ENCODE measurements at places on chromosomes 5 and 9.

- DNase-seq, result no peak
Measured at GRCh38 chr9:16446636-16447035, 423.8 kb downstream of the BNC2 start.

- no peak for DNase-seq
Measured at GRCh38 chr5:14039063-14039462, 94.6 kb upstream of the DNAH5 start.

- peak; percentile 20 for DNase-seq
Measured at GRCh38 chr9:135602789-135603481, 36.4 kb downstream of the GLT6D1 start.

GRCh38 chr5:81883371-81883770 lies 88.5 kb upstream of the ATG10 start:
- DNase-seq, result no peak

DNA sequence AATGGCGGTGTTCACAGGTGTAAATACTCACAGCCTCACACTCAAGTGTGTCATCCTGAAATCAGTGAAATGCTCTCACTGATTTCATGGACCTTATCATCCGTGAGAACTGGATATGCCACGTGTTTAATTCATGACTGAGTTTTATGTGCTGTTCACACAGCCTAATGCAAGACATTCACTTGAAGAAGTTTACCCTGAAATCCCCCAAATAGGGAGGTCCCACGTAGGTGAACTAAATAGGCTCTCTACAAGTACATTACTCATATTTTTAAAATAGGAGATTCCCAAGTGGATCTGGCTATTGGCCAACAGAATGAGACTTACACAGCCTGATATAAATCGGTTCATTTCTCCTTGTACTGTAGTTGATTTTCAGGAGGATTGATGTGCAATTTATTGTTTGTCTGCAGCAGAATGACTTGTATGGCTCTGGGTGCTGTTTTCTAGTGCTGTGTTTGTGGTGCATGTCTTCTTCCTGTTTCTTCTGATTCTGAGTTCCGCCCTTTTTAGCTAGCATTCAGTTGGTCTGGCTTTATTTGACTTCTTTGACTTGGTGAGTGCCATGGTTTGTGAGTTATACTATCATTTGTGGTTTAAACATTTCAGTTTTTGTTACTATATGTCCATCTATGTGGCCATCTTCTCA lies 25.1 kb downstream of the TRIO start:
- peak; percentile 32 for DNase-seq

- no peak for DNase-seq
Measured at GRCh38 chr9:30197453-30197852, 2187.0 kb upstream of the ACO1 start.

GRCh38 chr9:122393284-122393983 lies 22.6 kb downstream of the PTGS1 start:
- no peak for DNase-seq

GRCh38 chr9:31302620-31303418 lies 1081.6 kb upstream of the ACO1 start:
- no peak for DNase-seq

GRCh38 chr5:4614088-4614487 lies 526.0 kb upstream of the ADAMTS16 start:
- no peak for DNase-seq

DNA sequence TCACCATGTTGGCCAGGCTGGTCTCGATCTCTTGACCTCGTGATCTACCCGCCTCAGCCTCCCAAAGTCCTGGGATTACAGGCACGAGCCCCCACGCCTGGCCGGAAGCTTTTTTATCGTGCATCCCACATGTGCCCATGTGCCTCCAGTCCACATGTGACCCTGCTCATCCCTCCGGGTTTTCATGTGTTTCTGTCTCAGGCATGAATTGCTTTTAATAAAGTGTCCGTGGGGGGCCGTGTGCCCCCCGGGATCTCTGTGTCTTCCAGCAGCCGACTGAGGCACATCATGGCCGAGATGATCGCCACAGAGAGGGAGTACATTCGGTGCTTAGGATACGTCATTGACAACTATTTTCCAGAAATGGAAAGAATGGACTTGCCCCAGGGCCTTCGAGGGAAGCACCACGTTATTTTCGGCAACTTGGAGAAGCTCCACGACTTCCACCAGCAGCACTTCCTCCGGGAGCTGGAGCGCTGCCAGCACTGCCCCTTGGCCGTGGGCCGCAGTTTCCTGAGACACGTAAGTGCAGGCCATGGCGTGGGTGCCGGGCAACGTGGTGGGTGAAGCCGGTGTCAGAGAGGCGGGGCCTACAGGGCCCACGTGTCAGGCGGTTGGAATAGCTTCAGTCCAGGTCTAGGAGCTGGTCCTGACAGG lies 22.1 kb upstream of the LRRC14B start:
- peak; percentile 49 for DNase-seq

DNA sequence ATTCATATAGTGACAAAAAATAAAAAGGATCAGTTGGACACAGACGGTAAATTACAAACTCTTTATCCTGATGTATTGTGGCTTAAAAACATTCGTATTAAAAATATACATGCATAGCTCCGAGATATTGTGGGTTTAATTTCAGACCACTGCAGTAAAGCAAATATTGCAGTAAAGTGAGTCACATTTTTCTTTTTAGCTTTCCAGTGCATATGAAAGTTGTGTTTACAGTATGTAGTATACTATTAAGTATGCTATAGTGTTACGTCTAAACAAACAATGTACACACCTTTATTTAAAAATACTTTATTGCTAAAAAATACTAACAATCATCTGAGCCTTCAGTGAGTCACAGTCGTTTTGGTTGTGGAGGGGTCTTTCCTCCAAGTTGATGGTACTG lies 551.8 kb downstream of the CETN3 start:
- DNase-seq, result no peak

DNA sequence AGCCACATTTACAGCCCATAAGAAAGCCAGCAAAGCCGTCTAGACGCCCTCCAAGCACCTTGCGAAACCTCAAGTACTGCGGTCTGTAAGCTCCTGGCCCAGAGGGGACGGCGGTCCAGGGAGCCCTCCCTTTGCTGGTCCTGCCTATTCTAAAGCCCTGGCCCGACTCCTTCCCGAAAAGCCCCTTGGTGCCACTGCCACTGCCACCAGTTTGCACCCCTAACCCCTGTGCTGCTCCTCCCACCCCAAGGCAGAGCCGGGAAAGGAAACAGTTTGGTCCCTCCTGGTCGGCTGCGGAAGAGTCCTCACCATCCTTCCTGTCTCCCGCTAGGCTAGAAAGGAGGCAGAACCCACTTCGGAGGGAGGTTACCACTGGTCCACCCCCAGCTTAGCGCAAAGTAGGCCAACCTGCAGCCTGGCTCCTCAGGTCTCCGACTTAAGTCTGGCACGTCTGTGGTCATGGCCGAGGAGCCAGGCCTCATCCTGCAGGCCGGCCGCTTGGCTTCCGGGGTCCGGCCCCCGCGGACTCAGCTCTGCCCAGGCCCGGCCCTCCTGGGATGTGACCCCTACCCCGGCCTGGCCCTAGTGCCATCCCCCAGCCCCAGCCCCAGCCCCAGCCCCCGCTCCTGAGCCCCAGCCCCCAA lies 916 bp downstream of the TOR1A start:
- peak; percentile 38 for DNase-seq

GRCh38 chr5:181195249-181195761 lies 9.7 kb downstream of the TRIM7 start:
- no peak for DNase-seq

- DNase-seq, result peak; percentile 94
Measured at GRCh38 chr9:99819123-99819855, 2.4 kb upstream of the NR4A3 start.

DNA sequence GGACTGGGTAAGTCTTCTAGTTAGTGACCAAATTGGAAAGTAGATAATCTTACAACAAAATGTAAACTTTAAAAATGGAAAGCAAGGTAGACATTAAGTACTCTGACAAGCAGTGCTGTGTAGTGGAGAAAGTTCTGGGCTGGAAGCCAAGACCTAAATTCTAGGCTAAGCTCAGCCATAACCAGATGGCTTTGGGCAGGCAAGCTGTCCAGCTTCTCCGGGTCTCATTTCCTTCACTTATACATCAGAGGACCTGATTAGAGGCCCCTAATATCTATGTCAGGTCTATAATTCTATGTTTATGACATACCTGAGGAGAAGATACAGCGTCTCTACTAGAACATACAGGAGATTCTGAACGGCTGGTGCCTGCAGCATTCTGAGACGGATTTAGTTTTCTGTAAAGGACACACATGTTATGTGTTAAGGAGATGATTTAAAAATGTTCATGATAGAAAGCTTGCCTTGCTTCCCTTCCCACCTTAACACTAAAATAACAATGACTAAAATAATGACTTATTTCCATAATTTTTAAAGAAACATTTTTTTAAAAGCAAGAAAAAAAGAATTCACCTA lies 61.2 kb downstream of the ELL2 start:
- DNase-seq, result peak; percentile 79

GRCh38 chr9:114771889-114772288 lies 34.0 kb downstream of the TNFSF15 start:
- peak; percentile 28 for DNase-seq

DNA sequence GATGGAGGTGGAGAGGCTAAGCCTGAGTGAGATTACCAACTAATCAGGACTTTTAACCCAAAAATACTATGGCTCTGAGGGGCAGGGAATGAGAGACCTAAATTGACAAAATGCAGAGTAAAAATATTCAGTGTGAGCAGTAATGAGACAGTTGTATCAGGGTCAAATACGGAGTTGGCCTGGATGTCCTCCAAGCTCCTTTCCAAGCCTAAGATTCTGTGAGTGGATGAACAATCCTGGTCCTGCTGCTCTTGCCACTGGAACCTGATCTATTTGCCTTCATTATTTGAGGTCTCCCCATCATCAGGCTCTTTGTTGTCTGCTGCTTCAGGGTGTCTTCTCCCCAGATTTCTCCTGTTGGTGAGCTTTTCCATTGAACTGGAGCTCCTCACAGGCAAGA lies 1.1 kb downstream of the PDCD1LG2 start:
- no peak for DNase-seq

GRCh38 chr9:120873512-120873911 lies 3.5 kb downstream of the PHF19 start:
- no peak for DNase-seq

GRCh38 chr5:153350175-153350883 lies 140.1 kb upstream of the GRIA1 start:
- DNase-seq, result no peak

DNA sequence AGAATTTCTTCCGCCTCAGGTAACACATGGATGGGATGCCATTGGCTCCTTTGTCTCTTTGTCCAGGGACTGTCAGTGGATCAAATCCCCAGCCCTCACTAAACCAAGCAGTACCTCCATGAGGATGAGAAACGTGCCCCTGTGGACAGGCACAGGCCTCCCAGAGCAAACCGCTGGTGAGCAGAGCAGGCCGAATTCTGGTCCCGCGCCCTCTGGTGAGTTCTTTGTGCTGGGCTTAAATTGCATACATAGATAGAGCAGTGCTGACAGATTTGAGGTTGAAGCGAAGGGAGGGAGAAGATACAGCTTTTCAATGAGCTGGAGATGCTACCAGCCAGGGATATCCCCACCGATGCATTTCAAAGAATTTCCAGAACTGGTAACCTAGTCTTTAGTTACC lies 143.8 kb downstream of the HSD17B3 start:
- no peak for DNase-seq

GRCh38 chr9:131125038-131125287 lies 423 bp upstream of the NUP214 start:
- DNase-seq, result no peak

- DNase-seq, result no peak
Measured at GRCh38 chr5:112866739-112867138, 5.7 kb downstream of the SRP19 start.

- no peak for DNase-seq
Measured at GRCh38 chr9:89805571-89806292, 200.9 kb downstream of the GADD45G start.

GRCh38 chr5:172144931-172145869 lies 42.8 kb downstream of the STK10 start:
- no peak for DNase-seq

- DNase-seq, result no peak
Measured at GRCh38 chr9:137112564-137113384, 1.8 kb downstream of the DPP7 start.

- peak; percentile 14 for DNase-seq
Measured at GRCh38 chr9:137113385-137114159, 961 bp downstream of the DPP7 start.
